ENCODE measurements at places on chromosomes 16 and 17.

DNA sequence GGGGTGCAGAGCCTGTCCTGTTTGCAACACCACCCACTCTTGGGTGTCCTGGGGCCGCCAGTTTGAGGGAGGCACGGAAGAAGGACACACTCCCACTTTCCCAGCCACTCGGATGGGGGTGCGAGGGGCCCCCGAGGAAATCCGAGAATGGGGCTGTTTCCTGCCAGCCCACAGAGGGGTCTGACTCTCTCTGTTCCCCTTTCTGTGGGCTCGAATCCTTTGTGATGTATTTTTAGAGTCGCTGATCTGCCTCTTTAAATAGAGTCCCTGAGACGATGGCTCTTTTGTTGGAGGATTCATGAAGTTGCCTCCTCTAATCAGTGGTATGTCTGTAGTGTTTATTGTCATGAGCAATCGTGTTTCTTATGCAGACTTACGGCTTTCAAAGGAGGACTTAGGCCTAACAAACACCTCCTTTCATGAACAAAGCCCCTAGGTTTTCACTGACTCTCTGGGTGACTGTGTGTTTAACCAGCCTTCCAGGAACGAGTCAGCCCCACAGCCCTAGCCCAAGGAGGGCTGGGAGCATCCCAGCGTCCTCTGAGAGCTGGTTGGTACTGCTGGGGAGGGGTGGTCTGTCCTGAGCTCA lies 29.1 kb downstream of the CIBAR2 start:
- no peak for DNase-seq

DNA sequence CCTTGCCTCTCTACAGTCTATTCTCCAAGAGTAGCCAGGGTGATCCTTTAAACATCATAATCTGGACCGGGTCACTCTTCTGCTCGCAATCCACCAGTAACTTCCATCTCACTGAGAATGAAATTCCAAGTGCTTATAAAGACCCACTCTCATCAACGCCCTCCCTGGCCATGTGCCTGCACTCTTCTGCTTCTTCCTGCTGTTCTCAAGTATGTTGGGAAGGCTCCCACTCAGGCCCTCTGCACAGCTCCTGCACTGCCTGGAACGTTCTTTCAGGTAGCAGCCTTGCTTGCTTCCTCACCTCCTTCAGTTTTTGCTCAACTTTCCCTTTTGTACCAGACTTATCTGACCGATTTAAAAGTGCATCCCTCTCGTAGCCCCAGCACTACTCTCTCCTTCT lies 44.4 kb downstream of the BRD7 start:
- no peak for DNase-seq

DNA sequence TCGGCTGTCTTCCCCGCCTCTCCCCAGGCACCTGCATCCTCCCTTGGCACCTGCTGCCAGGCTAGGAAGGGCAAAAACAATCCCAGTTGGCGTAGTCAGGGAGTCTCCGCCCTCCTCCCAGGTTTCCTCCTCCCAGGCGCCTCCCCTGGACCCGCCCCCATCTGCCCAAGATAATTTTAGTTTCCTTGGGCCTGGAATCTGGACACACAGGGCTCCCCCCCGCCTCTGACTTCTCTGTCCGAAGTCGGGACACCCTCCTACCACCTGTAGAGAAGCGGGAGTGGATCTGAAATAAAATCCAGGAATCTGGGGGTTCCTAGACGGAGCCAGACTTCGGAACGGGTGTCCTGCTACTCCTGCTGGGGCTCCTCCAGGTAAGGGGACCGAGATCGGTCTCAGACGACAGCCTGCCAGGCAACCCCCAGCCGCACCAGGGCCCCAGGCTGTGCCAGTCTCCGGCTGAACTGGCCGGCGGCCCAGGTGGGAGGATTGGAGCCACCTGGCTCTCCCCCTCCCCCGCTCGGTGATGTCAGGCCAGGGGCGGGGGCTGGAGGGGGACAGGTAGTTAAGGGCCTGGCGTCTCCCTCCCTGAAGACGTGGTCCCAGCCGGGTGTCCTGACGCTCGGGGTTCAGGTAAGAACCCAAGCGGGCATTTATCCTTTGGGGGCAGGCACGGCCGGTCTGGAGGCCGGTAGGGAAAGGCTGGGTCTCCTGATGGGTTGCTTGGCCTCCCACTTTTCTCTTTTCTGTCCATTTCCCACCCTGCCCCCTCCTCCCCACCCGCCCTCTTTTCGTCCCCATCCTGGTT lies at the start of gene GRB7:
GRB7 (plus strand) TSS at position 179 of the 808 bp plus-strand sequence. CDS start 4,364 bp downstream, outside the sequence.
- no peak for DNase-seq

DNA sequence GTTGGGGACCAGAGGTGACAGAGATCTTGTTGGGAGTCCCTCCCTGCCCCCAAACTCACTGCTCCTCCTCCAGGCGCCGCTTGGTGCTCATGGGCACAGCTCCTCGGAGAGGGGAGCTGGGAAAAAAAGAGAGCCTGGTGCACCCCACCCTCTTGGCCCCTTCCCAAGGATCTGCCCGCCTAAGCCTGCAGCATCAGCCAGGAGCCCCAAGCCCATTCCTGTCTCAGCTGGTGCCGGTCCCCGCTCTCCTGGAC lies 400 bp downstream of the HCFC1R1 start:
- DNase-seq = no peak

GRCh38 chr16:8589057-8589899 lies 1.0 kb downstream of the TMEM114 start:
- no peak for DNase-seq
